Activated T-cell treated with anti-CD3 and anti-CD28 coated beads, Interleukin-2, amount 50 U/mL, for 24 hours (primary cell): ENCODE measurements at places on chromosomes 6 and 20.

DNA sequence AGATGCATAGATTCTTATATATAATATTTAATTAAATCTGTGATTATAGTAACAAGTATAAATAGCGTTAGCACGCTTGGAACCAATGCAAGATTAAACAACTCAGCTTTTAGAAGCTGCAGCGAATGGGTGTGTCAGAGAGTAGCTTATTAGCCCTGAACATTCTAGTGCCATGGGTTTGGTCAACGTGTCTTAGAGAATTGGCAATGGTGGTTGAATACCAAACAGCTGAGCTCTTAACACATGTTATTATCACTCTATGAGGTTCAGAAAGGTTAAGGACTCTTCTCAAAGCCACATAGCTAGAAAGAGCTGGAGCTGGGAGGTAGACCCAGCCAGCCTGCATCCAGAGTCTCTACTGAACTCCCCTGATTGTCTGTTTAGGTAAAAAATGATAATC lies 284.2 kb upstream of the CHD6 start:
- no peaks in the 10 kb centered on the region for H3K27me3 ChIP-seq

DNA sequence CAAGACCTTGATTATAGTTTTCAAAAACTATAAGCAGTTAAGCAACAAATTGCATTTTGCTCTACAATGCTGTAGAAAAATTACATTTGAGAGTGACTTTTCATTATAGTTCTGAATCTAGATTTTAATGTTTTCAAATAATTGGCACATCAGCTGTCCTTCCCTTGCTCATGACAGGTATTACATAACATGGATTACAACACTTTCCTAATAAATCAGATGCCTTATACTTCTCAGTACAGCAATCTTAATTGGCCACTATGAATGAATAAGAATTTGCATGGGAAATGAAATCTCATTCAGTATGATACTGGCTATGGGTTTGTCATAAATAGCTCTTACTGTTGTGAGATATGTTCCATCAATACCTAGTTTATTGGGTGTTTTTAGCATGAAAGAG lies 29.9 kb downstream of the HSF2 start:
- no peak for DNase-seq
- no peak overlapping the region for H3K27ac ChIP-seq
- peaks cover 97% of the 10 kb centered on the region for H3K36me3 ChIP-seq
- H3K4me1 ChIP-seq: peaks cover 30% of the 10 kb centered on the region

- peaks cover 12% of the 10 kb centered on the region for H3K4me1 ChIP-seq
- no peaks in the 10 kb centered on the region for H3K36me3 ChIP-seq
- no peak overlapping the region for H3K4me3 ChIP-seq
- no peak for DNase-seq
- no peak overlapping the region for H3K27ac ChIP-seq
Observed at GRCh38 chr20:31644701-31645100, 7.0 kb downstream of the COX4I2 start.

- no peak for DNase-seq
- no peaks in the 10 kb centered on the region for H3K36me3 ChIP-seq
- no peak overlapping the region for H3K27ac ChIP-seq
Observed at GRCh38 chr6:142117366-142117765, 15.4 kb upstream of the GJE1 start.
